ENCODE measurements at places on chromosomes 2 and 18.

GRCh38 chr2:240301256-240301795, 134.1 kb upstream of the GPC1 start:
- DNase-seq, result no peak

DNA sequence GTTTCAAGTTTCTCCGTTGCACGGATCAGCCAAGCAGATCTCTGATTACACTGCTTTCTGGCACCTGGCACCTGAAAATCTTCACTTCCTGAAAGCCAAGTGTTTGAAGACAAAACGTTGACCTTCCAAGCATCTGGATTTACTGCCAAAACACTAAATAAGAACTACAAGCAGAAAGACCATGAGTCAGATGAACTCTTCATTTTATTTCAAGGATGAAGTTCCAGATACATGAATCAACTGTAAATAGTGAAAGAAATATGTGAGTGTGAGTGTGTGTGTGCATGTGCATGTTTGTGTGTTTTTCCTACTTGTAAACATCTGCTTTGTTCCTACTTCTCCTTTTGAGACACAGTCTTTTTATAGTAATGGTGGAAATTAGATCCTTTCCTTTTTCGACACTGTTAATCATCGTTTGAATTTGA, 60.0 kb upstream of the DTNA start:
- no peak for DNase-seq

- no peak for DNase-seq
Measured at GRCh38 chr2:99572373-99573164, 82.8 kb upstream of the REV1 start.

DNA sequence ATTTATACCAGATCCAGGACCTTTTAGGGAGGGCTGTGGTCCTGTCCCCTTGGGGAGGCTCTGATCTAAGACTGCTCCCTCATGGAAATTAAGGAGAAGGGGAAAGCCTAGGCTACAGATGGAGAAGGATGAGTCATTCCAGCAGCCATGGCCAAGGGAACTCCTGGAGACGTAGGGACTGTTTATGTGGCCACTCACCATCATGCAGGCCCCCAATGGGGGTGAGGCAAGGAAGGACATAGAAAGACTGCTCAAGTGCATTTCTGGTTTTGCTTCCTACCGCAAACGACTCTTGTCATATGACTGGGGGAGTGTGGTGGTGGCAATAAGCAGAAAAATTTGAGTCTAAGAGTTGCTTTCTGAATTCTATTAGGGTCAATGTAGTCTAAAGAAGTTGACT, 54.0 kb upstream of the CYP1B1 start:
- DNase-seq, result no peak

- DNase-seq, result no peak
Measured at GRCh38 chr2:138596403-138596802, 94.8 kb downstream of the SPOPL start.

DNA sequence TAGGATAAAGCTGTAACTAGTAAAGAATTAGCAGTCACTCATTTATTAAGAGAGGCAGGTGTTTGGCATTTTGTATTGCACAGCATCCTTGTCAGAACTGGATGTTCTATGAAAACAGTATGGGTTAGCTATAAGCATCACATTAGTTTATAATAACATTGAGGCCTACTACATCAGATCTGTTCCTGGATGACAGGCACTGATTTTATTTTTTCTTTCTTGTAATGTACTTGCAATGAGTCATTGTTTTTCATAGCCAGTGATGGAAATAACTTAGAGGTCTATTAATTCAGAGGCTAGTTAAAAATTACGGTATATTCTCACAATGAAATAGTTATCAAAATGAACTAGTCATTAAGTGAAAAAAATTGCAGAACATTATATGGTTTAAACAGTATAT, 13.0 kb upstream of the RMDN2 start:
- DNase-seq, result no peak

DNA sequence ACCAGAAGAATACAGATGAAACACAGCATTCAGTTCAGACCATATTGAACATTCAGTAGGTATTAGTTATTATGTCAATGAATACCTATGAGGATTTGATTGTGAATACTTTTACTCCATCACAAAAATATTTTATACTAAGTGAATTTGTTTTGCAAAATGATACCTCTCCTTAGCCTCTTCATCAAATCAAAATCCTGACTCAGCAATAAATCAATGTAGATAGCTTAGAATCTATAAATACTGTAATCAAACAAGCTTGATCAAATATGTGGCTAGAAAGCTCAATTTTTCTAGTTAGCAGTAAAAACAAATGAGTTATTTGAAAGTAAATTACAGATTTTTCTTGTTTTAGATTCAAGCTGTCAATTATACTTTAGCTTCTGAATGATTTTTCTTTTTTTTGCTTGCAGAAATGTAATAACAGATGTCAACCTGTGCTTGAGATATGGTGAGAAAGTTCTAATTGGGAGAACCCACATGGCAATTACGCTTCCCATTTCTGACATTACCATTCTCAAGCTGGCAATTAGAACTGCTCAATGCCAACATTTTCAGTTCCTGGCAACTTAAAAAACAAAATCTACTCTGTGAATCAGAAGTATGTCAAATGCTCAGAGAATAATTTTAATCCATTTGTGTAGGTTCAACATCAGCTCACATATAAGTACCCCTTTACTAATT, 109.6 kb downstream of the PRELID3A start:
- no peak for DNase-seq

- no peak for DNase-seq
Measured at GRCh38 chr18:70698574-70698973, 409.7 kb downstream of the SOCS6 start.

GRCh38 chr2:50955081-50955480, 76.9 kb downstream of the NRXN1 start:
- no peak for DNase-seq

DNA sequence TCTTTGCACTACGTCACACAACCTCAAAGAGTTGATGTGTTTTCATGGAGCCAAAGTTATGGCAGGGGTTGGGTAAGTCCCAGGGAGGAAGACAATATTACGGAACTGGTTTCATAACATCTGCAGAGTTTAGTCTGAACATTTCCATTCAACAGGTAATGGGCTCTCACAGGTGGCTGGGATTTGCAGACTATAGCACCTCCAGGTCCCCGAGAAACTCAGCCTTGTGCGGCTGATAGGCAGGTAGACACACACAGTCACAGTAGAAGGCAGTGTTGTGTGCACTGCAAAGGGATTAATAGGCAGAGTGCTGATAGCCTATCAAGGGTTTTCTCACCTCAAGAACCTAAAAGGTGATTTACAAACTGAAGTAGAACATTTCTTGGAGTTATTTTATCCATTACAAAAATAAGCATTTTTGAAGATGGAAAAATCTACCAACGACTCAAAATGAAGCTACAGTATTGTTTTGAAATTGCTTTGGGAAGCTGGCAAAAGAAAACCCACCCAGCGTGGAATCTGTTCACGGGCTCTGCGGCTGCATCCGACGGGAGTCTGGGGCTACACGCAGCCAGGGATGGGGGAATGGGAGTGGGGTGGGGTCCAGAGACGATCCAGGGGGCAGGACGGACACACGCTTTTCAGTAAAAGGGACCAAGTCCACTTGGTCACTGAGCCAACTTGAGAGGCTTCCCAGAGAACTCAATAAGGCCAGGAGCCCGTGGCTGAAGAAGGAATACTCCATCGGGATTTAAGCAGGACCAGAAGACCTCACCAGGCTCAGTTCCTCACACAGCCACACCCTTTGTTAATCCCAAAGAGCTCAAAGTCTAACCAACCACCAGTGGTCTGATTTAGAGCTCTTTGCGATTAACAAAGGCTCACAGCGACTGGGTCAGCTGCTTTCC, 82.9 kb downstream of the CHRNA1 start:
- DNase-seq, result no peak

DNA sequence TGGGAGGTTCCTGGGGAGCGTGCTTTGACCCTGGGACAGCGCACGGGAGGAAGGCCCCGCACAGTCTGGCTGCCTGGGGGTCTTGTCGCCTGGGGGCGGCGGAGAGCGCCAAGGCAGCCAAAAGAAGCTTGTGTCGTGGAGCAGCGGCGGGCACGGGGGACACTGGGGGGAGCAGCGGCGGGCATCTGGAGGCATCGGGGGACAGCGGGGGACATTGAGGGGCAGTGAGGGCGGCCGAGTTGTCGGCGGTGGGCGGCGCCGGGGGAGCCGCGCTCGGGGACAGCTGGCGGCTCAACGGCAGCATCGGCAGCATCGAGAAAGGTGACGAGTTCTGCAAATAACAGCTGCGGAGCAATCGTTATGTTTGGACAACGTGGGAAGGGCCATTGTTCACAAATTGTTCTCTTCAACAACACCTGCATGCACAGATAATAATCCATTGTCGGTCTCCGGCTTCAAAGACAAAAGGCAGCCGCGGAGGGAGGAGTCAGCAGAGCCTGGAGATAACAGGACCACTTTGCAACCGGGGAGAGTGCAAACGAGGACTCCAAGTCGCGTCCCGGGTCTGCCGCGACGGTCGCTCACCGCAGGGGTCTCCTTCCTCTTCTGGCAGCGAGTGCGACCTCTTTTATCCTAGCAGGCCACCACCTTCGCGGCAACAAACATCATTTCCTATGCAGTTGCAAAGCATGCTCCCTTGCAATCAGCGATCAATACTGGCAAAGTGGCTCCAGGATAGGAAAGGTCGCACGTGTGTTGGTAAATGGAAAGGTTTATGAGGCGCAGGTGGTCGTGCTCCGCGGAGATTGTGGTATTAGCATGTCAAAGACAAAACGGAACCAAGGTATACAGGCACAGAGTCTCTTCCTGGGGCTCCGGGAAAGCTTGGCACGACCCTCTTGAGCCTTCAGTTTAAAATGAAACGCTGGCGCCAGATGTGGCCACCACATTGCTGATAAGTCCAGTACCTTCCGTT, 132.3 kb upstream of the DLX2 start:
- DNase-seq, result no peak

DNA sequence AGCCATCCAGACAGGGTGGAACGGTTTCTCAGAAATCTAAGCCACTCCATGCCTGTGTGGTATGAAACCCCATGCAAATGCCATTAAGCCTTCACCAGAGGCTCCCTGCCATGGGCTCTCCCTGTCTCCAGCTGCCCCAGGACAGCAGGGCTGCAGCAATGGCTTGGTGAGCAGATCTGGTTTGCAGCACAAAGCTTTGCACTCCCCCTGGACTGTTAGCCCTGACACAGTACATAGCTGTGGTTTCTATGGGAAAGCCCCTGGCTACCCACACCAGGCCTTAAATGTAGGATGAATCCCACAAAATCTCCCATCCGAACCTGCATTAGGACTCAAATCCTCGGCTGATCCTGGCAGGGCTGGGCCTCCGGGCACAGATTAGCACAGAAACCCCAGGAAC, 291.6 kb downstream of the TNS1 start:
- DNase-seq, result no peak

DNA sequence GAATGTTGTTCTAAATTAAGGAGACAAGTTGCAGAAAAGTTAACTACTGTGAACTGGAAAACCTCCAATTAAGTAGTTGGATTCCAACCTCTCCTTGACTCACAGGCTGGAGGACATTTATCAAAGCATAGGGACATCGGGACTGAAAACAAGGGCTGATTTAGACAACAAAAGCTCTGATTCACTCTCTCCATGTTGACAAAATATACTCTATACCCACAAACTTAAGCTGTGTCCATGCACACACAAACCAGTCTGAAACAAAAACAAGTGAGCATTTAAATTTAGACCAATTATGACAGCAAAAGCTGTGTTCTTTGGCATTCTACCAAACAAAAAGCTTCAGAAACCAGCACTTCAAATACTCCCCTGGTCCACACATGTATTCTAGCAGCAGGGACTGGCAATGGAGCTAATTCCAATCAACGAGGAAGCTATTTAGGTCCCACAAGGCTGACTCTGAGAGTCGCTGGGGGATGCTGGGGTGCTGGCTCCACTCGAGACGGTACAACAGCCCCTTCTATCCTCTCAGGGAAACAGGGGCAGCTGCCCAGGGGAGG, 71.4 kb downstream of the NXPH2 start:
- no peak for DNase-seq

DNA sequence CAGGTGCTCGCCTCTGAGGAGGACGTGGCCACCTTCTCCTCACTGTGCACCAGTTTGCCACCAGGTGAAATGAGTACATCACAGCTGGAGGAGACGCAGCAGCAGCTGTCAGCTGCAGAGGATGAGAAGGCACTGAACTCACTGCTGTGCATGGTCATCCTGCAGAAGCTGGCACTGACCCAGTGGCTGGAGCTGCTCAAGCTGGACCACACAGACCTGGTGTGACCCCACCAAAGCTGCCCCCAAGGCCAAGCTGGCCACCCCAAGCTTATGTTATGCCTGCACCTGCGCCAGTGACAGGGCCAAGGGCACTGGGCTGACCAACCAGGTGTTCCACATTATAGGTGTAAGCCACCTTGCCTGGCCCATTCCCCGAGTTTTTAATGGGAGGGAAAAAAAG, 19.3 kb downstream of the CLK1 start:
- no peak for DNase-seq

DNA sequence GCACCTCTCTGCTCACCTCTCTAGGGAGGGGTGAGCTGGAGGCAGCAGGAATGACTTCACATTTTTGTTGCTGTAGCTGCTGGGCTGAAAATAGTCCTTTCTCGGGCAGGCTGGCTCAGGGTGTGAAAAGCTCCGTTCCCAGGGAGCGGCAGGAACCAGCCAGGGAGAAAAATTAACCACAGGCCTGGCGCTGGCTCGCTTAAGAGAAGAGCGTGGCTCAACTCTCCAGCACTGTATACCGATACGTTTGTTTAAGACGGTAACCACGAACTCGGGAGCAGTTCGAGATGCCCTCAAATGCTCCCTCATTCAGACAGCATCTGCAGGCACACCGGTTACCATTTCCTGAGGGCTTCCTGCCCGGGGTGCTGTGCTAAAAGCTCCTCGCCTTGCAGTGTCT, 129.6 kb downstream of the CELF4 start:
- DNase-seq, result no peak

- no peak for DNase-seq
Measured at GRCh38 chr2:232328516-232329460, 49.8 kb upstream of the ALPP start.

DNA sequence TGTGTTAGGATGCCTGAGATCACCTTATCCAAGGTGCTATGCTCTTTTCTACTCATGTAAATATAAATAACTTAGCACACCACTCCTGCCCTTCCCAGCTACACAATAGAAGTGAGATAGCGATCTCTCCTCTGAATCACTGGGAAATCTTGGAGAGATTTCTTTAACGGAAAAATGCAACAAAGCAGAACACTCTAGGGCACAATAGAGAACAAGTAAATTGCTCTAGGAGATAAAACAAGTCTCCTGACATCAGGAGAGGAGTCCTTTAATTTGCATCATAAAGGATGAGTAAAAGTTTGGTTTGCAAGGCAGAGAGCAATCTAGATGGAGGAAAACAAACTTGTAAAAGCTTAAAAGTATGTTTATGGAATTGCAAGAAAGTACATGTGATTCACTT, 224.1 kb downstream of the PAX3 start:
- DNase-seq, result no peak

- no peak for DNase-seq
Measured at GRCh38 chr2:143514413-143514812, 385.2 kb downstream of the ARHGAP15 start.

DNA sequence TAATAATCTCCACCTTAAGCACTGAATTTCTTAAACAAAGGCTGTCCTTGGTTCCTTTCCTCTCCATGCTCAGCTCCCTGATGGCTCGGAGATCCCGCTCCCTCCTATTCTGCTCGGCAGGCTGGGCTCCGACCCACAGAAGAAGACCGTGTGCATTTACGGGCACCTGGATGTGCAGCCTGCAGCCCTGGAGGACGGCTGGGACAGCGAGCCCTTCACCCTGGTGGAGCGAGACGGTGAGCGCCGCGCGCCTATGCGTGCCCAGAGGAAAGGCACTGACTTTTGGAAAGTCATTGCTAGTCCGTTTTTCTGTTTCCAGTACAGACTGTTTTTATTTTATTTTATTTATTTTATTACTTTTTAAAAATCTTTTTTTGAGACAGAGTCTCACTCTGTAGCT, 9.6 kb downstream of the CNDP2 start:
- DNase-seq, result no peak

Measured in stimulated activated CD4-positive, alpha-beta T cell treated with anti-CD3 and anti-CD28 coated beads, TNF-alpha, amount 100 ng/mL, for 24 hours (primary cell).